ENCODE measurements at places on chromosomes 2 and 18.

DNA sequence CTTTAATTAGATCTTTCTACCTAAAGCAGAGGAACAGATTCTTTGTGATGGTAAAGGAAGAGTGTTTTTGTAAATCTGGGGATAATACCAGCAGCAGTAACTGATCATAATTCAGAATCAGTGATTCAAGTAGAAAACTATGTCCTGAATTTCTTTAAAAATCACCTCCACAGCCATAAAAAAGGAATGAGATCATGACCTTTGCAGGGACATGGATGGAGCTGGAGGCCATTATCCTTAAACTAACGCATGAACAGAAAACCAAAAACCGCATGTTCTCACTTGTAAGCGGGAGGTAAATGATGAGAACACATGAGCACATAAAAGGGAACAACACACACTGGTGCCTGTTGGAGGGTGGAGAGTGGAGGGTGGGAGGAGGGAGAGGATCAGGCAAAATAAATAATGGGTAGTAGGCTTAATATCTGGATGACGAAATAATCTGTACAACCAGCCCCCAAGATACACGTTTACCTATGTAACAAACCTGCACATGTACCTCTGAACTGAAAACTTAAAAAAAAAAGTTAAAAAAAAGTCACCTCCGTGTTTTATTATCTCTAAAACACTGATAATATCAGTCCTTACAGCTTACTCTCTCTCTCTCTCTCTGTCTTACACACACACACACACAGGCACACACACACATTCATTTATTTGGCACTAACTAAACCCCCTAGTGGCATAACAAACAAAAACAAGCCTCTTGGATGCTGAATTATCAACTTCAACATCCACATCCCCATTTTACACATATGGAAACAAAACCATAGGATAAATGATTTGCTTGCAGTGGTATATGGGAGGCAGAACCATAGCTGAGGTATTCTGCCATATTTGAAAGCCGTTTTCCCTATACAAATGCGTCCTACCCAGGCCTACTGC lies 1.4 kb downstream of the TM4SF20 start:
- no peak for DNase-seq

DNA sequence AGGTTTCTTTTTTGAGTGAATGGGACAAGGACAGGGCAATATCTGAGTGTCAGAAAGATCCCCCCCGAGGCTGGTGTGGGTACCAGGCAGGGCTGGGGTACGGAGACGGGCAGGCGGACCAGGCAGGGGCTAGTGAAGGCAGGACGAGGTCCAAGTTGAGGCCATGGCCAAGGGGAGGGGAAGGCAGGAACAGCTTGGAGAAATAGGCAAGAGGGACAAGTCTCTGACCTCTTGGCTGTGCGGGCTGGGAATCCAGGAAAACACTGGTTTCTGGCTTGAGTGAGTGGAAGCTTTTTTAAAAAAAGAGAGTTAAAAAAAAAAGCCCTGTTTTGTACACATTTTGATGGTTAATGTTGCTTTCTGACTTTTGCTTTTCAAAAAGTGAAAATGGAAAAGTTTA lies 30.3 kb downstream of the ASAP2 start:
- DNase-seq: no peak

DNA sequence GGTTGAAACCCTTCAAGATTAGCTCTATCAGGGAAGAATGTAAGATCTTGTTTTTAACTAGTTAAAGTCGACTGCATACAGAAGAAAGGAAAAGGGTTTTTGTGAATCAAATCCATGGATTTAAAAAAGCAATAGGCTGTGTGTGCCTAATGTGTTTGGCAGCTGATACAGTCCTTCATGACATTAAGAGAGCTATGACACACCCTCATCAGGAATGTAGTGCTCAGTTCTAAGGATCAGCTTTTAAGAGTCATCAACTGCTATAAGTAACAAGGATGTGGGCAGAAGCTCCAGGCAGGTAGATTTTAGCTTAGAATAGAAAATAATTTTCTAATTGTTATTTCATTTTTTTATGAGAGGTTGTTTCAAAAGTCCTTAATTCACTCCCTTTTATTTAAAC lies 52.9 kb downstream of the PPP1R1C start:
- no peak for DNase-seq

GRCh38 chr18:905307-905947 lies 756 bp downstream of the ADCYAP1 start:
- DNase-seq: peak; percentile 58

DNA sequence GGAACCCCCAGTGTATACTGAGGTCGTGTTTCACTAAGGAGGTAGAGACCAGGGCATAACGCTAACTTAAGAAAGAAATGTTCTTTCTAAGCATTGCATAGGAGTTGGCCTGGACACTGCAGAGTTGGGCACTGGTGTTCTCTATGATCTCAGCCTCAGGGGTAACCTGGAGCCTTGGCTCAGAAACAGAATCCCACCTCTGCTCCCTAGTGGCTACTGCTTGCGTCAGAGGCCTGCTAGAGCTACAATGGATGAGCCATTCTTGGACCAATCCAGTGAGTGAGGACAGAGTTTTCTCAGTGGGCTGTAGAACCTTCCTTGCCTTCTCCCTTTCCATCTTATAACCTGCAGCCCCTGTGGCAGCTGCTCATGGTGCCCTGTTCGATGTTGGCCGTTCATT lies 324.4 kb upstream of the CELF4 start:
- no peak for DNase-seq

DNA sequence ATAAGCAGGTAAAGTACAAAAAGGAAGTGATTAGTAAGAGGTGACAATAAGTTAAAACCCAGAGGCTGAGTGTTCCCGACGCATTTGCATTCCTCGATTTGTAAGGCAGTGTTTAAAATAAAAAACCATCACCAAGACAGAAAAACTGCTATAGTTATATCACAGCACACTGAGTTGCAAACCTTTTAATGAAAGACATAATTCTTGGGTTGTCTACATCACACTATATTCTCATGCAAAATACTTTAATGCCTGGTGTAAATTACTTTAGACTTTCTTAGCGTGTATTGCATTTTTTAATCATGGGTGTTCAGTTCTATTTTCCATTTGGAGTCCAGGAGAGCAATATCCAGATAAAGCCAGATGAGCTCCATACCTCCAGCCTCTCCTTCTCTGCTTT lies 458.5 kb downstream of the MTX2 start:
- no peak for DNase-seq

DNA sequence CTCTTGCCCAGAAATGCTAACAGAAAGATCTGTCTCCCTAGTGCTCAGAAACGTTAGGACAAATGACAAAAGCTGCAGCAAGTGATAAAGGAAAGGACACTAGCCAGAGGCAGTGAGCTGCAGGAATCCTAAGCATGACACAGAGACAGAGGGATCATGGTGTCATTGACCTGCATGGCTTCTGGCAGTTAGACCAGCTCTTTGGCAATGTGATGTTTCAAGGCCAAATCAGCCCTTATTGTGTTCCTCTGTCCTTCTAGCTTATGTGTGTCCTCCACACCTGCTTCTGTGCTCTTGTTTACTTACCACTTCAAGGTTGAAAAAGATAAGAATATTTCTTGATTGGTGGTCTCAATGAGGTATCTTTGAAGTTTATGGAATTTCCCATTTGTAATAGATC lies 120.8 kb downstream of the RHBDD1 start:
- no peak for DNase-seq

DNA sequence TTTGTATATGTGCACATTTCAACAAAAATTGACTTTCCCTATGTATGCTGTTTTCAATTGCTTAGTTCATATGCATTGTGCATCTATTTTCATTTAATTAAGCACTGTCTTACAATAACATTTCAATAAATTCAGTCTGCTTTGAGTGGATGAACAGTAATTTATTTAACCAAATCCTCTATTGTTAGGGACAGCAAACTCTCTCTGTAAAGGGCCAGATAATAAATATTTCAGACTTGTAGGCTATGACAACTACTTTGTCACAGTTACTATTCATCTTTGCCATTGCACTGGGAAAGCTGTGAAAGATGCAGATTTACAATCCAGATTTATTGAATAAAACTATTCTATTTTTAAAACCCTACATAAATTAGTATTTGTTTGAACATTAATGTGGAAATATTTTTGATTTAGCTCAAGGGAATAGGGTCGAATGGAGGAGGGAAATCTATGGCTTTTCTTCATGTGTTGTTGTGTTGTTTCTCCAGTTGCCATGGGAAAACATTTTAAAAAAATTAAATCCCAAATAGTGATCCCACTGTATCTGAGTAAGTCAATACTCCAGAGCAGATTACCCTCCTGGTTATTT lies 14.2 kb upstream of the RAB27B start:
- DNase-seq: no peak

DNA sequence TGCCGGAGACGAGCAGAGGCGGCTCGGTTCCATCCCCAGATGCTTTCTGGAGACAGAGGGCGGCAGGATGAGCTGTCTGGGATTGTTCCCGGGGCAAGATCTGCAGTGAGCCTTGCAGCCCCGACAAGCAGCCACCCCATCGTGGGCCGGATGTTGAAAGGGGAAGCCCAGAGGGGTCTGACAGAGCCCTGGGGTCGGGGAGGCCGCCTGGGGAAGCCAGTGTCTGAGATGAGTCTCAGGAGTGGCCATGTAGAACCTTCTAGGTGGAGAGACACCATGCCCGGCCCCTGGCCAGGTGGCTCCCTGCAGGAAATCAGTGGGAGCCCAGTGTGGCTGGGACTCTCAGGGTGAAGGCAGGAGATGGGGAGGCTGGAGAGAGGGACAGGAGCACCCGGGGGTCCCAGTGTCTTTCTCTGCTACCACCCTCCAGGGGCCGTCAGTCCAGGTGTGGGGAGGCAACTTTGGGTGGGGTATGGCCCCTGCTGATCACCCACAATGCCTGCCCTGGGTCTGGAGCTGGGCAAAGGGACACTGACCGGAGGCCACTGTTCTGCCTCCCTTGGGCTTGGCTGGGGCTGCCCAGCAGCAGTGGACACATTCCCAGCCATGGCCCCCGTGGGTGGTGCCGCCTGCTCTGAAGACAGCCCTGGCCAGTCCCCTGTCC lies 128.3 kb upstream of the HS6ST1 start:
- peak; percentile 43 for DNase-seq

DNA sequence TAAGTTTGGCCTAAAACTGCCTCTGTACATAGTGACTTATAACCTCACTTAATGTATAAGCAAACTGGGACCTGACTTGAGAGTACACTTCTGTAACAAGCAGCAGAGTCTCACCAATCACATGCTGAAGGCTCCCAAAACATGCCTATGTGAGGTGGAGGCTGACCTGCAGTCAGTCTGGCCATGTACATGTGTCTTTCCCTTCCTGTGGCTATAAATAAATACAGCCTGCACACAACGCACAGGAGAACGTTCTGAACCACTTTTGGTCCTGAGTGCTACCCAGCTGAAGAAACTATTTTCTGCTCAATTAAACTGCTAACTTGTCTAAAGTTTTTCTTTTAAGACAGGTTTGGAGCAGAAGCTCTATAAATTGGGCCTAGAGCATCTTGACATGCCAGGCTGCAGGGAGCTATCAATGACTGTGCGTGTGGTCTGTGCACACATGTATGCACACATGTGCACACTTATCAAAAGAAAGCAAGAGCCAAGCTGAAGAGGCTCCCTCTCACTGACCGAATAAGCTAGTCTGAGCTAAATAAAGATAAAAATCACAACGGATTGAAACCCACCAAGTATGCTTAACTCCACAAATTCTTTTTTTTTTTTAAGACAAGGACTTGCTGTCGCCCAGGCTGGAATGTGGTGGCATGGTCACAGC lies 15.0 kb downstream of the RNASEH1 start:
- no peak for DNase-seq

DNA sequence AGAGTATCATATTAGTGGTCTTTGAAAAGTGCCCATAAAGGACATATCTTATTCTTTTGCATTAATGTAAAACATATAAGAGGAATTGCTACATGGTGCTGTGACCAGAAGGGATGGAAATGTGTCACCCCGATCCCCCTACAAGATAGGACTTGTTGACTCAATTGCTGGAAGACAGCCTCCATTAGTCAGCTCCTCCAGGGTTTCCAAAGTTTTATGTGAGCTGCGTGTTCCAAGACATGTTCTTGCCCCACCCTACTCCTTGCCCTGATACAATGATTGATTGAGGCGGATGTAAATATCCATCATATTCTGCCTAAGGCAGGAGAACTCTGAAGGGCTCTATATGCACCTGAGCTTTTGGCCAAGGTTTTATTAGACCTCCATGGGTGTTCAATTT lies 541.0 kb upstream of the ZEB2 start:
- DNase-seq: no peak

- no peak for DNase-seq
These were observed 31.9 kb downstream of the ASB1 start for GRCh38 chr2:238458651-238459050.

DNA sequence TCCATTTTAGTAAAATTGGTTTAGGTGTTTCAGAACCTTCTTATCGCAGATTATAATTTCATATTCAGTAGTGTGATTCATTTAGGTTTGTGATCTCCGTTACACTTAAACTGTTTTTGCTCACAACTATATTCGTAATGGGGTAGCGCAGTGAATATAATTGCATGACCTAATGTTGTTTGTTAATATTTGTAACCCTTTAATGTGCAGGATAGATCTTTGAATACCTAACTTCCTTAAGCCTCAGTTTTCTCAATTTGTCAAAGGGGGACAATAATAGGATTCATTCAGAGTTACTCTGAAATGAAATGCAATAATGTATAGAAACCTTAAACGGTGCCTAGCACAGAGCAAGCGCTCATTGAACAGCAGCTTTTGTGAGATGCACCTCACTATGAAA lies 558 bp upstream of the ZDBF2 start:
- DNase-seq: no peak

- no peak for DNase-seq
These were observed 90.0 kb downstream of the COMMD1 start for GRCh38 chr2:61995515-61995914.

DNA sequence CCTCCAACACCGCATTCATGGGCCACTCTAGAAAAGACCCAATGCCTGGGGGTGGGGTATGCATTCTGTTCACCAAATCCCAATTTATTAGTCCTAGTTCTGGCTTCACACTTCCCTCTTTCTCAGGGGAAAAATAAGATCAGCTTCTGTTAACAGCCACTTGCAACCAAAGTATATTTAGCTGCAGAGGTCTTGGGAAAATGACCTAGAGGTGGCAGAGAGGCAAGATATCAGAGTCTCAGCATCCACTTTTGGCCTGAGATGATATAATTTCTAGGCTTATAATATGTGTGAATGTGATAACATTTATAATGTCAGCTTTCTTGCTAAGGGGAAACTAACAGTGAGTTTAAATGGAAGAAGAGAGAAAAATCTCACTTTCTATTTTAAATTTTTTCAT lies 89.1 kb downstream of the ZNF385B start:
- no peak for DNase-seq

GRCh38 chr2:181185421-181185820 lies 205.0 kb downstream of the UBE2E3 start:
- no peak for DNase-seq

DNA sequence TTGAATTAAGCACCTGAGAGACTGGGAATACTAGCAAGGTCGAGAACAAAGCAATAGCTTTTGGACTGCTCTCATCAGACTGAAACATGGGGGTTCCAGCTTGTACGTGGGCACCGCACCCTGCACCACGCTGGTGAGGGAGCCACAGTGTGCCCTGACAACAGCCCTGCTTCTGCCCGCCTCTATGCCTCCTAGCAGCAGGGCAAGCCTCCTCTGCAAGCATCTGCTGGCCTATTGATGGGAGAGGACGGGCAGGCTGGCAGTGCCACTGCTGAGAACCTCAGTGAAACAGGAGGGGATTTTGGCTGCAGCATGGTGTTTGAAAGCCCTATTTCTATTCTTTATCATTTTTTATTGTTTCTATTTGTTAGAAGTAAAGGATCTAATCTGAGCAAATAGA lies 146.1 kb upstream of the OTOS start:
- DNase-seq: no peak
